ENCODE measurements at places on chromosomes 1 and 21. TPM values are rescaled to one million over a fixed set of nuclear protein-coding genes. Genes with fewer than 3 reads are reported as not detected.

DNA sequence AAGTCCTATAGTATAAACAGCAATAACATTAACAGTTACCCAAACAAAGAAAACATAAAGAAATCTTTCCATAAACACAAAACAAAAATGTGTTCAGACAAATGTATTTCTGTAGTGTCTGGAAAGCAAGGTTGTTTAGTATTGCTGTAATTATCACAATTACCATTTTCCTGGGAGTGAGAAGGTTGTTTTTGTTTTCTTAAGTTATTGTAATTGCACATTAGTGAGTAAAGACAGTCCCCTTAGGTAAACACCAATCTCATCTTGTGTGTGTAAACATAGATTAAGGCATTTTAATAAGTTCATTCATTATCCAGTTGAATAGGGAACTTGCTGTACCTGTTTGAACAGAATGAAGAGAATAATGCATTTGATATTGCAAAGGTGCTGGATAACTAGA, 356.9 kb upstream of the ADGRL4 start:
- DNase-seq = no peak

DNA sequence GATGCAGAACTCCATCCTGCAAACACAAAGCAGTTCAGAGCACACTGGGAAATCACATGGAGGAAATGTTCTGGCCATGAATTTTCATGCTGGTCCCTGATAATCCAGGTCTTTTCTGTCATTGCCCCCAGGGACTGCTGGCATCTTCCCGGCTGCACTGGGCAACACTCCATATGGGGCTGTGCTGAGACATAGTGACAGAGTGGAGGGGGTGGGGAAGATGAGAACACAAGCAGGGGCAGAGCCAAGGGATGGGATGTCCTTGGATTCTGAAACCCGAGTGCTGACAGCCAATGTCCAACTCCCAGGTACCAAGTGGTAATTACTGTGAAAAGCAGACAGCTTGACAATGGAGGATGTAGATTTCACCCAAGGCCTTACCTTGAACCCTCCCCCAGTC, 185.7 kb downstream of the HIVEP3 start:
- no peak for DNase-seq

DNA sequence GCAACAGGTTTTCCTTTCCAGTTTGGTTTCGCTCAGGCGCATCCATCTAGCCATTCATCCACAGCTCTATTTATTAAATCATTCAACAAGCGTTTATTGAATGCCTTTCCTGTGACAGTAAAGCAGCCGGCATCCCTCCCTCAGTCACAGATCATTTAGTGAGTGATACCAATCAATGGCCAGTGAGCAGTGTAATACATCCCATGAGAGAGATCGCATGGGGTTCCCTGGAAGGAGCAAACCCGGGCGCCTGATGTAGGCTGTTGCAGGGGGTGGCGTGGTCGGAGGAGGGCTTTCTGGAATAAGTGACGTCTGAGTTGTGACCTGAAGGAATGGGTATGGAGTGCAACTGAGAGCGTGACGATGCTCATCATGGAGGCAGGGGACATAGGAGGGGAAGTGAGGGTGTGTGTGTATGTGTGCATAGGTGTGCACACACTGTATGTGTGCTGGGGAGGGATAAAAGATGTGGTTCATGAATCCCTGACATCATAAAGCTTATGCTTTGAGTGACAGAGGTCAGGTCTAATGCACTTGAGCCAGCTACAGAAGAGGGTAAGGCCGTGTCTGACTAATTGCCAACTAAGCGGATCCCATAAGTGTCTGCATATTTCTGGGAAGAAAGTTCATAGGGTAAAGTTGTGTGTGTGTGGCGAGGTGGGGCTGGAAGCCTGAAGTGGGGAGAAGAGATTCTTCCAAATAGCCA, 6.6 kb downstream of the FCMR start:
- DNase-seq = no peak

GRCh38 chr1:78799926-78800325, 150.3 kb downstream of the IFI44 start:
- DNase-seq = no peak

DNA sequence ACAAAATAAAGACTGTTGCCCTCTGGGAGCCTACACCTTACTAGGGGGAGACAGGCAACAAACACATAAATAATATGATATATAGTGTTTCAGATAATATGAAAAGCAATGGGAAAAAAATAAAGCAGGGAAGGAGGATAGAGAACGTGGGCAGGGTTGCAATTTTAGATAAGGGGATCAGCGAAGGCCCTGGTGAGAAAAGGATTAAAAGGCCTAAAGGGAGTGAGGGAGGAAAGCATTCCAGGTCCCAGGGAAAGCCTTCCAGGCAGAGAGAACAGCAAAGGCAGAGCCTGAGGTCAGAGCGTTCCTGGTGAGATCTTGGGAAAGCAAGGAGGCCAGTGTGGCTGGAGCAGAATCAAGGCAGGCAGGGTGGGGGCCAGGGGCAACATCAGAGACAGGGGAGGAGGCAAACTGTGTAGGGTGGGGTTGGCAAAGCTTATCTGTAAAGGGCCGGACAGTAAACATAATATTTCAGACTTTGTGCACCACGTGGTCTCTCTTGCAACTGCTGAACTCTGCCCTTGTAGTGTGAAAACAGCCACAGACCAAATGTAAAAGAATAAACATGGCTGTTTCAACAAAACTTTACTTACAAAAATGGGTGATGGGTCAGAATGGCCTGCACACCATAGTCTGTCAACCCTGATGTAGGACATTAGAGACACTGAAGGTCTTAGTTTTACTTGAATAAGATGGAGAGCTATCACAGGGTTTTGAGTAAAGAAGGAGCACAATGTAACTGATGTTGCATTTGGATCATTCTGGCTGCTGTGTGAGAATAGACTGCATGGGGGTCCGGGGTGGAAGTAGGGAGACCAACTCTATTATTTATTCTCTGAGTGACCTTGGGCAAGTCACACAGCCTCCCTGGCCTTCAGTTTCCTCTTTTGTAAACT, 13.3 kb upstream of the CPT2 start:
- no peak for DNase-seq

GRCh38 chr1:44014365-44015104, 16.7 kb downstream of the SLC6A9 start:
- no peak for DNase-seq

- DNase-seq = no peak
Measured at GRCh38 chr1:89780721-89781120, 40.1 kb upstream of the LRRC8D start.

Gene ZNF670
- 9.1 TPM for polyA plus RNA-seq

Gene LAMC2
- 7.1 TPM for polyA plus RNA-seq

Gene ALX3
- not detected for polyA plus RNA-seq

Data from left kidney (tissue), 8 donors.